ENCODE measurements at places on chromosomes 1 and 21.

- no peak for DNase-seq
These were observed 18.3 kb upstream of the RNU1-4 start for GRCh38 chr1:16721871-16722641.

DNA sequence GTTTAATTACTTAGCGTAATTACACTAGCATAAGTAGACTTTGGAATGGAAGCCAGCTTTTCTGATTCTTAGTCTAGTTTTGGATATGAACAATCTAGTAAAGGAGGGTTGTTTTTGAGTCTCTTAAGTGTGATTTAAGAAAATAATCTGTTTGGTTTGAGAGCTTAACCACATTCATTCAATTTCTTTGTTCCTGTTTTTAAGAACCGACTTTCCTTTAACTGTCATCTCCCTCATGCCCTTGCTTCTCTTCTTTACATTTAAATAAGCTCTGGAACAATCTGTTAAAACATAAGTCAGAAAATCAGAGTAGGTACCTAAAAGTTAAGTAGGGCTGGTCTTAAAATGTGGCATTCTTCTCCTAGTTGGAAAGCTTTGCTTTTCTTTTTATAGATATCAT, 27.7 kb downstream of the CDC42 start:
- no peak for DNase-seq

GRCh38 chr1:109112652-109113285, 1.1 kb upstream of the ELAPOR1 start:
- no peak for DNase-seq

- DNase-seq, result no peak
These were observed 892.5 kb downstream of the PLA2G4A start for GRCh38 chr1:187721216-187721615.

DNA sequence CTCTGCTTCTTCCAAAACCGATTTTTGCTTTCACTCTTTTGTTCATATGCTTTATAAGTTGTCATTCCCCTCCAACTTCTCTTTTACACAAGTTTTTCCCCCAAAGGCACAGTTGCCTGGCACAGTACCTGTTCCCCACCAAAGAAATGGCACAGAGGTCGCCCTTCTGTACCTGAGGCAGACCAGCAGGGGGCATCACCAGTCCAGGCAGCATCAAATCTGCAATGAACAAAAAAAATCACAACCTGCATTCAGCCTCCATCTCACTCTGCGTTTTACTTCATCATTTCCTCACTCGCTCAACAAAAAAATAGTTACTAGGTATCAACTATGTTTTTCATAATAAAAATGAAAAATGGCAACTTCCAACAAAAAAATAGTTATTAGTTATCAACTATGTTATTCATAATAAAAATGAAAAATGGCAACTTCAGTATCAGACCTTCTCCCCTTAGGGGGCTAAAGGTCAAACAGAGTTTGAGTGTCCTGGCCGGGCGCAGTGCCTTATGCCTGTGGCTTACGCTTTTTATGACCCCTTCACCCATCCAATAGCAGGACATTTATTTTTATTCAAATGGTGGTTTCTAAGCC, 4.1 kb downstream of the EIF2D start:
- DNase-seq, result no peak

GRCh38 chr1:182338806-182339370, 52.7 kb downstream of the GLUL start:
- no peak for DNase-seq

- no peak for DNase-seq
These were observed 38.2 kb downstream of the SELENOF start for GRCh38 chr1:86875722-86876121.

- no peak for DNase-seq
These were observed 45.1 kb downstream of the CRP start for GRCh38 chr1:159669338-159669737.

GRCh38 chr1:30522031-30523004, 201.1 kb downstream of the MATN1 start:
- DNase-seq, result no peak

DNA sequence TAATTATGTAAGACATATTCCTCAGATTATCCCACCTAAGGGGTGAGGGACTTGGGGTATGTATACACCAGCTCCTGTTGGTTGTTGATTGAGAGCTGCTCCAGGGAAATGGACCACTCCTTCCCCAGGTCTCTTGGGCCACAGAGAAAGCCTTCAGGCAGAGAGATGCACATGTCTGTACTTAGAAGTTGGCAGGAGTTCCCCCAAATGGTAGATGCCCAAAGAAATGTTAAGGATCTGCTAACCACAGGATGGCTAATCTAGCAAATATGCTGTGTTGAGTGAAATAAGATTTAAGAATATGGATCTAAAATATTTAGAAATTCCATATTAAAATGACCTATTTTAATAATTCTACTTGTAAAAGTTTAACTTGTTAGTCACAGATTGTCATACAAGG, 100.8 kb upstream of the DNAH14 start:
- DNase-seq, result no peak

- no peak for DNase-seq
These were observed 507 bp downstream of the AK5 start for GRCh38 chr1:77282187-77282865.

DNA sequence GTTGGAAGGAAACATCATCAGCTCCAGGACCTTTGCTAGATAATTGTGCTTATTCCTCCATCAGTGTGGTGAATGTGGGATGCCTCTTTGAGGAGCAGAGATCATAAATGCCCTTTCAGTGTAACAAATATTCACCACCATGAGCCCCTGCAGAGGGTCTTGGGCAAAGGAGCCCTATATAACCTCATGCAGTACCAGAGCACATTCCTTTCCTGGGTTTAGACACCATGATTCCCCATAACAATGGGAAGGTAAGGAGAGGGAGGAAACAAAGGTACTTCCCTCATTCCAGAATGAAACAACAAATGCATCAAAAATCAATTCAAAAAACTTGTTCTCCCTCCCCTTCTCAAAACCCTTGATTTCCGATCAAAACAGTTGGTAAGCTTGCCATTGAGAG, 103.4 kb upstream of the PROX1 start:
- no peak for DNase-seq

GRCh38 chr1:41359211-41360073, 1.8 kb upstream of the FOXO6 start:
- DNase-seq, result no peak

DNA sequence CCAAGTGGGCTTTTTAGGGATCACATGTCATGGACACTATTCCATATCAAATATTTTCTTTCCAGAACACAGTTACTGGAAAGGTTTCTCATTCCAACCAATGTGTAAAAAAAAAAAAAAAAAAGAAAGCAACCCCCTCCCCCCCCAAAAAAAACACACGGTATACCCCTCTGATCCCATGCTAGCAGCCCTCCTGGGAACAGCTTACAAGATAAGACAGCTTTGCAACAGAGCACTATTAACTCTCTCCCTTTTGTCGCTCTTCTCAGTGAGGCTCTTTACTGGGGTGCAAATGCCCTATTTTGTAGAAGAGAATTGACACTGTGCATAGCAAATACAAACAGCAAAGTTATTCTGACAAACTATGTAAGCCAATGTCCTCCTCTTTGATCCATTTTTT, 161.2 kb downstream of the NTMT2 start:
- DNase-seq, result no peak

DNA sequence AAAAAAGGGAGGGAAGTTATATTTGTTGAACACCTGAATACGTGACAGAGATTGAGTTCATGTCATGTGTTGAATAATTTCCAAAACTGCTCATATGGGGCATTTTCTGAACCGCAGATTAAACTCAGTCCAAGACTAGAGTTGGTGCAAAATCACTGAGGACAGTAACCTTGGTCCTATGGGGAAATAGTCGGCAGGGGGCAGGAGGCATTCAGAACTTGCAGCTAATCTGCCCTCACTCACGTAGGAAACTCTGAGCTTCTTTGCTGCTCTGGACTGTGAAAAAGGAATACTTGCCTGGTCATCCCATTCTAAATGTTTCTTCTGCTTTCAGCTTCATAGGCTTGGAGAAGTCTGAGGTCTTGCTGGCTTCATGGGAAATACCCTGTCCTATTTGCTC, 228.3 kb upstream of the ZP4 start:
- no peak for DNase-seq

GRCh38 chr1:206794294-206794908, 22.1 kb upstream of the IL10 start:
- no peak for DNase-seq

DNA sequence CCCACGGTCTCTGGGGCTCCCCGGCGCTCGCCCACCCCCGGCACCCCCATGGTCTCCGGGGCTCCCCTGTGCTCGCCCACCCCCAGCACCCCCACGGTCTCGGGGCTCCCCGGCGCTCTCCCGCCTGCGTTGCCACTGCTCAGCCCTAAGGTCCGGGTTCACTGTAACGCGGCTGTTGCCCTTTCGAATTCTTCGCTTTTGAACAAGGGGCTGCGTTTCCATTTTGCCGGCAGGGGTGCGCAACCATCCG, 5.2 kb upstream of the FTCD start:
- DNase-seq, result no peak

DNA sequence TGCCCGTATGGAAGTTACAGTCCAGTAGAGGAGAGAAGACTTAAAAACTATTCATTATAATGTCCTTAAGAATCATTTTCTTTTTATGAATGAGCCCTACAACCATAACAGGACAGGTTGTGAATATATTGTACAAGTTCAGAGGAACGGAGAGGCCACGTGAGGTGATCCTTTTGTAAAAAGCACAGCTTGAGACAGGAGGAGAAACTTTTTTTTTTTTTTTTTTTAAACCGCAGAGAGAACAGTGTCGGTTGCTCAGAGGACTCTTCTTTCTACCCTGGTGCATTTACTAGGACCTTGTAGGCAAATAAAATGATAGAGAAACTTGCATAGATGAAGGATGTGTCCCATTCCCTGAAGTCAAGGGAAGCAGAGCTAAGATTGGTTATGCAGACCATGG, 32.1 kb downstream of the DYRK1A start:
- no peak for DNase-seq

GRCh38 chr1:26791148-26791547, 3.4 kb downstream of the PIGV start:
- DNase-seq, result no peak

- DNase-seq, result no peak
These were observed 251.9 kb downstream of the DPYD start for GRCh38 chr1:97668945-97669344.

- DNase-seq, result no peak
These were observed 59.5 kb downstream of the RIPK4 start for GRCh38 chr21:41707231-41707959.

- no peak for DNase-seq
These were observed 91.2 kb downstream of the UBIAD1 start for GRCh38 chr1:11364170-11364569.

- DNase-seq, result no peak
These were observed 2.0 kb downstream of the HNRNPU start for GRCh38 chr1:244862354-244862698.

DNA sequence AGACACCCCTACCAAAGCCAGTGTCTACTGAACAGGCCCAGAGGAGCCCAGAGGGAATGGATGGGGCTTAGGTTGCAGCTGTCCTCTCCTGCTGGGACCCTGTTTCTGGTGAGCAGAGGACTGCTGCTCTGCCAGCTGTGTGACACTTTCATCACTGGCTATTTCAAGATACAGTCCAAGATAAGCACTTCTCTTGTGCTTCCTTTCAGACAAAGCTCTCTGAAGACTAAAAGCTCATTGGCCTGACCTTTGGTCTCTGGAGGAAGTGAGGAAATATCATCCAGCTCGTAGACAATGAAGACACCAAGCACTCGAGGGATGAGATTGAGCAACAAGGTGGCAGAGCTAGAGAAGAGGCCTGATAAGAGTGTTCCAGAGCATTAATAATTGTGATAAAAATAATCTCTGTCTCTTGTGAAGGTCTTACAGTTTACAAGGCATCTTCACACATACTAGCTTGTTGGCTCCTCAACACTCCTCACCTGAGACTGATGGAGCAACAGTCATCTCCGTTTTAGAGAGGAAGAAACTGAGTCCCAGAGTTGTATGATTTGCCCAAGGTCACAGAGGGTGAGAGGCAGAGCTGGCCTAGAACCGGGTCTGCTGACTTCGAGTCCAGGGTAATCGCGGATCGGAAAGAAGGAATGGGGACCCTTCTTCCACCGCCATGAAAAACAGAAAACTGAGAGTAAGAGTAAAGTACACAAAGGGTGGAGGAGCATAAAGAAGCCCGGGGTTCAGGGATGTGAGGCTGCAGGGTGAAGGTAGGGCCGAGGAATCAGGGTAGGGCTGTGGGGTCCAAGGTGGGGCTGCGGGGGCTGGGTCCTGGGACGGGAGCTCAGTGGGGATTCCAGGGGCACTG, 666 bp downstream of the PAFAH2 start:
- DNase-seq, result no peak

- DNase-seq, result no peak
These were observed 88.5 kb downstream of the TRIM11 start for GRCh38 chr1:228317891-228318810.

- DNase-seq, result no peak
These were observed 356.9 kb upstream of the ADGRL4 start for GRCh38 chr1:79363430-79363829.

- DNase-seq, result no peak
These were observed 14.7 kb downstream of the LYPLAL1 start for GRCh38 chr1:219188331-219188803.

GRCh38 chr1:15258833-15259621, 12.0 kb downstream of the FHAD1 start:
- no peak for DNase-seq

- no peak for DNase-seq
These were observed 164.2 kb downstream of the CENPF start for GRCh38 chr1:214767221-214767620.

DNA sequence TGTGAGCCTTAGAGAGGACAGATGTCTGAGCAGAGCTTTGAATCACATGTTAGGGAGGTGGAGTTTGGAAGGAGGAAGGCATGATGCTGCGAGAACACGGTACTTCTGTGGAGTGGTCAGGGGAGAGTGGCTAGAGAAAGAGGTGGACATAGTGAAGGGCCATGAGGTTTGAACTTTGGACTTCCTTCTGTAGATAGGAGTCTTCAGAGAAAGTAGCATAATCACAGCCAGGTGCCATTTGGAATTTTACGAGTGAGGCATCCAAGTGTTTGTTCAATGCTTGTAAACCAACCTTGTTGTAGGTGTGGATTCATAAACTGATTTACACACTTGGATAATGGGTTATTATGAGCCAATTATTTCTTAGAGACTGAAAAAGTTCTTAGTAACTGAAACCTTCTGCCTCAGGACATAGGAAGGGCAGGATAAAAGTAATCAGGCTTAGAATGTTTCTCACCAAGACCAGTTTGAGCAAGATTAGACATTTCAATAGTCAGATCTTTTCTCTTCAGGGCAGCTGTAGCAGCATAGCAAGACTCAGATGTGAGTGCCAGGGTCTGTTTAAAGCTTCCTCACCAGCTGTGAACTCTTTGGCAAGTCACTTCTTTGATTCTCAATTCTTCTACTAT, 83.5 kb upstream of the HMCN1 start:
- DNase-seq, result no peak

- DNase-seq, result no peak
These were observed 54.7 kb downstream of the MAP3K7CL start for GRCh38 chr21:29185172-29185571.

GRCh38 chr1:198829944-198830343, 191.1 kb downstream of the PTPRC start:
- DNase-seq, result no peak

Data from left renal pelvis (tissue), 4 donors.